ENCODE measurements at places on chromosomes 12 and 14. TPM values are rescaled to one million over a fixed set of nuclear protein-coding genes. Genes with fewer than 3 reads are reported as not detected.

- DNase-seq, result no peak
Measured at GRCh38 chr14:67167420-67168109, 21.7 kb upstream of the GARIN2 start.

The SERPINA1 gene
- total RNA-seq, result 4.7 TPM

The CDCA4 gene
- 0.98 TPM for total RNA-seq

DNA sequence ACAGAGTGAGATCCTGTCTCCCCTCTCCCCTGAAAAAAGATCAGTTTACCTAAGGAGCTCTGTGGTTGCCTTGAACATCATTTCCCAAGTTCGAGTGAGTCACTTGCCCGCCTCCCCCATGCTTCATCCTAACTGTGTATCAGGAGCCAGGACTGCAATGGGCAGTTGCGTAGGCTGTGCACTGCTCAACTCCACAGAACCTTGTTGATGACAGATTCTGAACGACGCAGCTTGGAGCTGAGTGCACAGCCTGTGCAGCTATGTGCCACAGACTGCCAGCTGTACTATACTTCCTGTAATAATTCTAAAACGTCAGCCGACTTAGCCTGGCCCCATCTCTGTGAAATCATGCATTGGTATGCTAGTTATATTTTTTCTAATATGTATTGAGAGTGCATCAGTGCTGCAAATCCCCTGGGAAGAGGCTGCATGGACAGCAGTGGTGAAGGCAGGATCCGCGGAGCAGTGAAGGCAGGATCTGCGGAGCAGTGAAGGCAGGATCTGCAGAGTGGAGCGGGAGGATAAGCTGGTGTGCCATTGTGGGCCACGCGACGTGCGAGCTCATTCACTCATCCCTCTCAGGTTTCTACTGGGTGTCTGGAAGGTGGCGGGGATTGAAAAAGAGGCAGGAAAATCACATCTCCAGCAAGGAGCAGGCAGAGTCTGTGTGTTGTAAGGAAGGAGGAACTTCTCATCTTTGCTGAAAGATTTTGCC lies 80.8 kb downstream of the GALNT9 start:
- DNase-seq, result no peak

DNA sequence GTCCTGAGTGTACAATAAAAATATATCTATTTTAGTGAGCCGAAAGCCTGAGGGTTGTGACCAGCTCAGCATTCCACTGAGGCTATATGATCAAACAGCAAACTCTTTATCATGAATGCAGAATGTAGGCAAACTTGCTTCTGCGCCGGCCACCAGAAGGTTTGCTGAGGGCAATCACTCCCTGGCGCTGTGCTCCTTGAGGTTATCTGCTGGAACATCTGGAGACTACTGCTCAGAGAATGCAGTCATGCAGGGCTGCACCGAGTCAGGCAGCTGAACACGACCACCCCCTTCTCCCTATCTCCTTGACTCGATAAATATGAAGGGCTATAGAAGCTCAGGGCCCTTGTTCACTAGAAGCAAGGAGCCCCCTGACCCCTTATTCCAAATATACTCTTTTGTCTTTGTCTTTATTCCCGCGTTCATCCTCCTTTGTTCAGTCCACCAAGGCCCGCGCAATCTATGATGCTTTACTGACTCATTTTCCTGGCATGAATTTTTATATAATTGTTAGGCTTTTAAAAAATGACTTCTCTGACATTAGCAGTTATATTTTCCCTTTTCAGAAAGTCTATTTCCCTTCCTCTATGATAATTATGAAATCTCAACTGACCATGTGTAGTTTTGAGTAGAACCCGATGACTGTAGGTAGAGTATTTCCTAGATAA lies 1089.3 kb downstream of the SLC16A7 start:
- no peak for DNase-seq

- DNase-seq, result no peak
Measured at GRCh38 chr12:112131686-112132085, 6.3 kb downstream of the TRAFD1 start.
